ENCODE measurements at places on chromosomes 7 and 10.
A peak's percentile ranks its signal among the peaks of the same experiment; 100 is the strongest.

GRCh38 chr7:133723044-133723443, 404.1 kb upstream of the LRGUK start:
- no peak for DNase-seq

- no peak for DNase-seq
Measured at GRCh38 chr10:3683560-3683959, 101.4 kb downstream of the KLF6 start.

DNA sequence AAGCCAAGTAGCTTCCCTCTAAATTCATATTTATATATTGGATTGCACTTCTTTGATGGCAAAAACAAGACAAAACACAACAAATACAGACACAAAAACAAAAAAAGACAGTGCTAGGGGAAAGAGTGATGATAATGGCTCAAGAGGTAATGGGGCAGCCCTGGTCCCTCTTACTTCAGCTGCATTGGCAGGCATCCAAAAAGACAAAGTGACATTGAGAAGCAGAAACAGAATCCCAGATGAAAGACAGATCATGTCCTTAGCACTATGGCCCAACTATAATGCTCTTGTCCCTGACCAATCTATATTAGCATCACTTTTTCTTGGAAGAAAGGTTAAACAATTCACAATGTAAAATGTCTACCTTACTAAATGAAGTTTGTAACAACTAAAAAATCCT, 76.2 kb downstream of the GPR85 start:
- DNase-seq: no peak

DNA sequence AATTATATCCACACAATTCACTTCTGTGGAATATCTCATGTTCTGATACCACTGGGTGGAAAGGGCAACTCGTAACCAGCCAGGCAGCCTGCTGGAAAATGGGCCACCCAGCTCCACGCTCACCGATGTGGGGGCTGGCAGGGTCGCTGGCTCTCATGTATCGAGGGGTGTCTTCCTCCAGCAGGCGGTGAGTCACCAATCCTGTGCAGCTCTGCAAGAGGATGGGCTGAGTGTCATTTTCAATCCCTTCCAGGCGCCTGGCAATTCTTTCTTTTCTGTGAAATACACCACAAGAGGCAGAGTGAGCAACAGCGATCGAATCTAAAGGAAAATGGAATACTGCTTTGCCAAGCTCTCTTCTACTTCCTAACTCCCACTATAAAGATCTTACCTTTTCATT, 80.1 kb downstream of the SVIL start:
- DNase-seq: no peak

- no peak for DNase-seq
Measured at GRCh38 chr7:6056616-6057015, 25.4 kb downstream of the ANKRD61 start.

GRCh38 chr7:17304926-17305325, 6.5 kb downstream of the AHR start:
- DNase-seq: peak; percentile 46

GRCh38 chr10:6929148-6929830, 349.2 kb upstream of the PRKCQ start:
- DNase-seq: no peak

DNA sequence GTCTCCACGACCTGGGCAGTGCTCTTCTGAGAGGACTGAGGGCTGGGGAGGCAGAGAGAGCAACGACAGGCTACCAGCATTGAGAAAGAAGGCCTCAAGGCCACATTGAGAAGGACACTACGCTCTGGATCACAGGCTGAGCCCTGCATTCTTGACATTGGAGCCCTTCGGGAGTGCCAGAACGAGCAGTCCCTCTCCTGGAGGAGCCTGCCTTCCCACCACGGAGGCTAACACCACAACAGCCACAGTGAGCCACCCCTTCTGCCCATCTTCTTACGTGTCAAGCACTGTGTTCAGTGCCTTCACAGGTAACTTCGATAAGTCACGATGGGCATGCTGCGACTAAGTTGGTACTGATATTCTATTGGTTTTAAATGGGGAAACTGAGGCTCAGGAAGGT, 267.8 kb downstream of the RPS24 start:
- no peak for DNase-seq

DNA sequence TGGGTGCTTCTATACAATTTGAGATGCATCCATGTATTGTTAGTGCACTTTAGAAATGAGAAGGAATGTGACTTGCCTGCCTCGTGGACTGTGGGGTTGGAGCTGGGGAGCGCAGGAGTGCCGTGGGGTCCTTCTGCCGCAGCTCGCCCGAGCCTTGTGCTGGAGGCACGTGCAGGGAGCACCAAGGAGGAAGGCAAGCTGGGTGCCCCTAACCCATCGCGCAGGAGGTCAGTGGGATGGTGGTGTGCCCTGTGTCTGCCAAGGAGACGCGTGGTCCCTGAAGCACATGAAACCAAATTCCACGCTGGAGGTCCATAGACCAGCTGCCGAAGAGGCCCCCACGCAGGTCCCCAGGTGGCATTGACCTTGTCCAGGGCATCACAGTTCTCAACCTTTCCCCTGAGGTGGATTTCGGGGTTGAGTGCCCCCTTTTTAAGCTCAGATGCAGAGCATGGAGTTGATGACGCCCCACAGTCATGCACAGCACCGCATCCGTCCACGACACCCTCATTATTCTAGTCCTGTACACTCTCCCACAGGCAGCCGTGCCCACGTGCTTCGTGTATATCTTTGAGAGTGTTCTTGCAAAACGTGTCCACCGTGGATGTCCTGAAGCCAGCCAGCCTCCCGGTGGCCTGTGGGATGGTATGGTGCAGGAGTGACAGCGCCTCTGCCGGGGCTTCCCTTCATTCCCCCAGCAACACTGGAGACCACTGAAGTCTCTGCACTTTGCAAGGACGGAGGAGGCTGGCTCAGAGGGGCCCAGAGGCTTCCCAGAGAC, 35.5 kb downstream of the FKBP6 start:
- no peak for DNase-seq

DNA sequence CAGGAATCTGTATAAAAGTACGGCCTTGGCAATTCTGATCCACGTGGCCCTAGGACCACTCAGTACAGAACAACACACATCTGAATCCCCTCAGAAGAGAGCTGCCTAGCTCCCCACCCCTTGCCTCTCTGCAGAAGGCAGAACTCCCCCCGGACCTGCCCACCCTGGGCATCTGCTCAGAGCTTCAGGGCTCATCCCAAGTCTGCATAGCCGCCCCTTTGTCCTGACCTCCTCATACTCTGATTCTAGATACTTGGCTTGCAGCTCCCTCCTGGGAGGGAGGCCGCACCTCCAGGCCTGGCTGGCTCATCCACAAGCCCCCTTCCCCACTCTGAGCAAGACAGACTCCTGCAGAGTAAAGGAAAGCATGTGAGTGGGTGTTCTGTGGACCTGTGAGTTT, 49.6 kb downstream of the GRID1 start:
- no peak for DNase-seq

DNA sequence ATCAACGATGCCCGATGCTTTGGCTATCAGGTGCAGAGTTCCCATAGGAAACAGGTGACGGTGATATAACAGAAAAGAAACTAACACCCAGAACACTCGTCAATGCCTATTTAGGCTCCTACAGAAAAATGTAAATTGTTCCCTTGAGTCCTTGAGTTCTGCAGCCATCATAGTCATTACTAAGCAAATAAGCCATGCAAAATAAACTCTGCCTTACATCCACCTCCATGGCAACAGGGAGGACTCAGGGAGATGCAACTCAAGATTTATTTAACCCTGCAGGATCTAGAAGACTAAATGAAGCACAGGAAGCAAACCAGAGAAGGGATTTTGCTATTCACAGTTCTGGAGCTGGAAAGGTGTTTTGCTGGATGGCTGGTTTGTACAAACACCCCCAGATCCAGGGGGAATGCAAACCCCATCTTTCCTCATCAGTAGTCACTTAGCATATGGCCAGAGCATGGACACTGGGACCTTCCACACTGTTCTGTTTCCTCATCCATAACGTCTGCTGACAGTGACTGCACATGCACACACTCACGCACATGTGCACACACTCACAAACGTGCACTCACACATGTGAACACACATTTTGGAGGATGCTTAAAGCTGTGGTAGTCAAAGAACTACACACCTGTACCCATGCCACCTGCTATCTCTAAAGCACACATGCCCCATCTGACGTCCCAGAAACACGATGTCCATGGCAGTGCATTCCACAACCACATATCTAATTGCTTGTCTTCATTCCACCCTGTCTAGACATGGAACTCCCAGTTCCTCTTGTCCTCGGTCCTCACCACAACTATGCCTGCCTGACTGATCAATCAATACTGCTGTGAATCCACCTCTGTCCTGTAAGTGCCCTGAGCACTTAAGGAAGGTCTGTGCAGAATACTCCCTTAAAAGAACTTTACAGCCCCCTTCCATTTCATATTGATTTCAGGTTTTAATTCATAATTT, 178.2 kb downstream of the COBL start:
- DNase-seq: no peak

- DNase-seq: no peak
Measured at GRCh38 chr7:80347173-80347572, 164.7 kb downstream of the GNAT3 start.

- no peak for DNase-seq
Measured at GRCh38 chr7:155860840-155861479, 48.7 kb upstream of the SHH start.

DNA sequence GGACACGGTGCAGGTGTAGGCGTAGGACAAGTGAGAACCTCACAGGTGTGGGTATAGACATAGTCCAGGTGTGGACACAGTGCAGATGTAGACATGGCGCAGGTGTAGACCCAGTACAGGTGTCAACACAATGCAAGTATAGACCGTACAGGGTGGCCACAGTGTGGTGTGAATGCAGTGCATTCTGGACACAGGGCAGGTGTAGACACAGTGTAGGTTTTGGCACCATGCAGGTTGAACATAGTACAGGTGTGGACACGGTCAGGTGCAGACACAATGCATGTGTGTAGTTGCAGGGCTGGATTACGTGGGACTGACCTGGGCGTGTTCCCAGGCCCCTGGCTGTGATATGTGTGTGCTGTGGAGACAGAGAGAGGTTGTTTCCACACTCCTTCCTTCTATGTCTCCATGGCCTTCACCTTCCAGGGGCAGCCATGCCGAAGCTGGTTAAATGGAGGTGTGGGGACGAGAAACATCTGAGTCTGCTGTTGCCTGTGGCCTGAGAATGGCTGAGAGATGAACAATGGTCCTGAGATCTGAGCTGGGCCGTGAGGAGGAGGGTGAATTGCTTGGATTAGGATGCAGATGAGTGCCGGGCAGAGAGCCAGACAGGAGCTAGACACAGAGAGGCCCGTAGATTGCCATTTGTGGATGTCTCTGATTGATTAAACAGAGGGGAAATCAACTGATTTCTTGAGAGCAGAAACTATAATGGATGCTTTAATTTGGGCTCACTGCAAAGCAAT, 343.9 kb upstream of the SHH start:
- DNase-seq: no peak

DNA sequence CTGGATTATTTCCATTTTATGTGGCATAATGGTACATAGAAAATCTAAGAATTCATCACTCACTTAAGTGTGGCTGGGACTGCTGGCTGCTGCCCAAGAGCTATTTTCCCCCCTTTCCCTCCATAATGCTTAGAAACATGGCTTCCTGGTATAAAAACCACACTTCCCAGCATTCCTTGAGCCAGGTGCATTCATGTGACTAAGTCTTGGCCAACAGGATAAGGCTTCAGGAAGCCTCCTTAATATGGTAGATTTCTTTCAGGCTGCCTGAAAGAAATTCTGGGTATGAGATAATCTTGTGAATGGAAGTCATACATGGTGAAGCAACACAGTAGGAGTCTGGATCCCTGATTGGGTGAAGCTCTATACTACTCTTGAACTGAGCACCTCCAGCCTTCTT, 178.0 kb downstream of the JAZF1 start:
- DNase-seq: no peak

DNA sequence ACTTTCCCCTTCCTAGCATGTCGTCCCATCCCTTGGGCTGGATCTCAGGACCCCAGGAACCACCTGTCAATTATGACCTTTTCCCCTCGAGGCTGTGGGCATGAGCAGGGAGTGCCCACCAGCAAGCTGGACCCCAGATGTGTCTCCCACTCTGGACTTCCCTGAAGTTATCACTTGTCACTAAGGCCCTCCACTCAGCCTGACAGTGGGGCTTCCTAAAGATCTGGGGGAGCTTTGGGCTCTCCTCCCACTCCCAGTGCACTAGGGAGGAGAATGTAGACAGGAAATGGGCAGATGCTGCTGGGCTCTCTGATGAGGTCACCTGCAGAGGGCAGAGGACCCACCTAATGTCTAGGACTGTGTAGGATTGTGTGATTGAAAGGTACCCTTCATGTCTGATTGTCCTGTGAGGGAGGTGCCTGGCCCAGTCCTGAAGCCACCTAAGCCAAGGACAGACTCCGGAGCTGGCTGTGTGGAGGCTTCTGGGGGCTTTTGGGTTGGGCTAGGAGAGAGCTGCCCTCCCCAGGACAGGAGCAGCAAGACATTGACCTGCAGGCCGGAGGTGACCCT, 18.7 kb downstream of the MYO1G start:
- no peak for DNase-seq

DNA sequence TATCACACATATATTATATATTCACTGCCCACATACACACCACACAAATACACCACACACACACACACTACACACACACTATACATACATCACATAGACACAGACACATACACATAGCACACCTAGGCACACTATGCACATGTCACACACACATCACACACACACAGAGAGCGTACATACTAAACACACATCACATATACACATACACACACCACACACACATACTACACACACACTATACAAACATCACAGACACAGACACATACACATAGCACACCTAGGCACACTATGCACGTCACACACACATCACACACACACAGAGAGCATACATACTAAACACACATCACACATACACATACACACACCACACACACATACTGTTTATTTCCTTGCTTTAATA, 165.5 kb downstream of the KCNMA1 start:
- DNase-seq: no peak

- no peak for DNase-seq
Measured at GRCh38 chr10:76336213-76336963, 905.0 kb downstream of the LRMDA start.

GRCh38 chr7:55110282-55110992, 91.6 kb downstream of the EGFR start:
- DNase-seq: no peak

DNA sequence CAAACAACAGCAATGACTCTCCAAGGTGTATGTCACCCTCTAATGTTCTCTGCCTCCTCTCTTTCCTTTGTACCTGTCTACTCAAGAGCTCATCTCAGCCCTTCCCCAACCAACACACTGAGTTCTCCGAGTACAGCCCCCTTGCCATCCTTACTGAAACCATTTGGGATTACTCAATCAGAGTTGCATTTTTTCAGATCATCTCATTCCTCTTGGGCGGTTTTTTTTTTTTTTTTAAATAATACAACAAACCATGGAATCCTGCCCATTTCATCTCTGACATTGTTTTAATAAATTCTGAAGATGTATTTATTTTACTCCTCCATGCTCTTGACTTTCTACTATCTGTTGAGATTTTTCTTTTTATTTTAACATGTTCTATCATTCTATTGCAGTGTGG, 4.2 kb upstream of the CREB3L2 start:
- DNase-seq: no peak

Measured in CD4-positive, alpha-beta T cell treated with Interleukin-17A for 4 hours (primary cell).